ENCODE measurements at places on chromosomes 6 and 20.

GRCh38 chr6:98516866-98517265, 317.5 kb upstream of the POU3F2 start:
- DNase-seq = no peak

- DNase-seq = no peak
Observed at GRCh38 chr6:123017104-123017682, 21.2 kb downstream of the CLVS2 start.

DNA sequence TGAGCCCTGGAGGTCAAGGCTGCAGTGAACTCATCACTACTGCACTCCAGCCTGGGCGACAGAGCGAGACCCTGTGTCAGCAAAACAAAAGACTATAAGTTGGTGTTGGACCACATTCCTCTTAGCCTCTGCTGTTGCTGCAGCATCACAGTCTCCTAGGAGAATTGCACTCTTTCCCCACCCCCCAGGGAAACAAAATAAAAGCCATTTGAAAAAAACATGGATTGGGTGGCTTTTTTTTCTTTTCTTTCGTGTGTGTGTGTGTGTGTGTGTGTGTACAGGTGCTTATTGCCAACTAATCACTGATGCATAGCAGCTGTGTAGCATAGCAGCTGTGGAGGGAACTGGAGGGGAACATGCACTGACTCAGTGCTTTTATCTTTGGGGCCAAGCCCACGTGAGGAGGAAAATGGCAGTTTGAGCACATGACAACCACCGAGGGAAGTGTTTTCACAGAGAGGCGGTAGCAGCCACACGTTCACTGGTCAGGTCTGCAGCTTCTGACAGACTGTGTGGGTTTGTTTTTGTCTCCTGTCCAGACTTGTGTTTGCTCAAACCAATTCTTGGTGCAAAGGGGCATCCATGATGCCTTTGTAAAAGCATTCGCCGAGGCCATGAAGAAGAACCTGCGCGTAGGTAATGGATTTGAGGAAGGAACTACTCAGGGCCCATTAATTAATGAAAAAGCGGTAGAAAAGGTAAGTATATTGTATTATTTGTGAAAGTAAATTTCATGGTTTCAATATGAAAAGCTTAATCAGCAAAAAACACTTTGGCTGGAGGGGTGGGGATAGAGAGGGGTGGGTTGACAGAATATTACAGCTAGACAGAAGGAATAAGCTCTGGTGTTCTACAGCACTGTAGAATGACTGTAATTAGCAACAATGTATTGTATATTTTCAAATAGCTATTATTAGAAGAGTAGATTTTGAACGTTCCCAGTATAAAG, 27.7 kb downstream of the ALDH5A1 start:
- no peak for DNase-seq

DNA sequence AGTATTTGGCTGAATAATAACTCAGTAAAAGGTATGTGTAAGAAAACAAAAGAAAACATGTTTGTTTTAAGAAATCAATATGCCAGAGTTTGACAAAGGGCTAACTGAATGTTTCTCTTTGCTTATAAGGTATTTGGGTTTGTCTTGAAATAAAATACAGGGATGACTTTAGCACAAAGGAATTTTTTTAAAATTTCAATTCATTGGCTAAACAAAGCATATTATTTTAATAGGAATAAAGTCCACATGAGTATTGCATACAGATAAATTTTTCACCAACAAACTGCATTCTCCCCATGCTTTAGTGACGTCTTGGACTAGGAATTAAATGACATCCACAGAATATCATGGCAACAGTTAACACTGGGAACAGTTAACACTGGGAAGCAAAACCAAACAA, 480.0 kb upstream of the JAG1 start:
- no peak for DNase-seq

DNA sequence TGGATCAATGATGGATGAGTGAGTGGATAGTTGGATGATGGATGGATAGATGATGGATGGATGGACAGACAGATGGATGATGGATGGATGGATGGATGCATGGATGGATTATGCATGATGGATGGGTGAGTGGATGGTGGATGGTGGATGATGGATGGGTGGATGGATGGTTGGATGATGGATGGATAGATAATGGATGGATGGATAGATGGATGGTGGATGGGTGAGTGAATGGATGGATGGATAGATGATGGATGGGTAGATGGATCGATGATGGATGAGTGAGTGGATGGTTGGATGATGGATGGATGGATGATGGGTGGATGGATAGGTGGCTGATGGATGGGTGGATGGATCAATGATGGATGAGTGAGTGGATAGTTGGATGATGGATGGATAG, 176.0 kb downstream of the TAF4 start:
- DNase-seq = no peak

DNA sequence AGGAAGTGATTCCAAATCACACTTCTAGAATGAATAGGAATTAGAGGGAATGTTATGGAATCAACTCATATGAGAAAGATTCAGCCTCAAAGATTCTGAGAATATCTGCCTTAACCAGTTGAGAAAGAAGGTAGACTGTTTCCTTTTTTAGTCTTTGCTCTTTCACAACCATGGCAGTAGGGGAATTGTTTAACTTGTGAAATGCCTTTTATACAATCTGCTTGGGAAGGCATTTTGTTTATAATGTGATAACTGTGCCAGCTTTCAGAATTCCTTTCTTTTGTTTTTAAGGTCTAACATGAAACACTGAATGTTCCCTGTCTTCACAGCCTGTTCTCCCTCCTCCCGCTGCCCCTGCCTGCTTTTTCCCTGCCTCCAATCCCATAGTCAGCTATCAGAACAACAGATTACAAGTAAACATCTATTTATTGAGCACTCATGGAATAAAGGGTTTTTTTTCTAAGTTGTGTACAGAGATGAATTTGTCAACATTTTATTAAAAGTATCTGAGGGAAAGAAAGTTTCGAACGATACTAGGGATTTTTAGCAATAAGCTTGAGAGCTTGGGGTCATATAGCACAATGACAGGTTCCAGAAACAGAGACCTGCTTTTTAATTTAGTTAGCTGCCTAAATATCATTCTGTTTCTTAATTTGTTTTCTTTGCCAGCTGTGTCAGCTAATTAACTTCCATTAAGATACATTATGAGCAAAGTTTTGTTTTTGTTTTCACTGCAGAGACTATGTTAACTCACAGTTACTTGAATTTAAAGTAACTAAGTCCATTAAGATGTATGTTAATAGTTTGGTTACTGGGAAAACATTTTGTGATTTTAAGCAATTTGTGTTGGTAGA, 28.3 kb upstream of the FBXO30 start:
- no peak for DNase-seq

DNA sequence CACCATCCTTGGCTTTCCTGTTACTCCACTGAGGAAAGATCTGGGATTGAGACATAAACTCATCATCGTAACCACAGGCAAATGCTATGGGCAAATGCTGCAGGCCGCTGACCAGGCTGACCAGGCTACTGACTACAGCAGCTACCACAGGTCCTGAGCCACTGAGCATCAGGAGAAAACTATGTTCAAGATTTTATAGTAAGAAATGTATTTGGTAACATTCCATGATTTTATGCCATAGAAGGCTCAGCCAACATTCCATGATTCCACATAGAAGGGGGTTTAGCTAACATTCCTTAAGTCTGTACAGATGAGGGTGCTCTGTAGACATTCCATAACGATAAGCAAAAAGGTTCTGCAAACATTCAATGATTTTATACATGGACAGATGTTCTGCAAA, 16.1 kb upstream of the B4GALT5 start:
- DNase-seq = no peak

GRCh38 chr6:157172231-157172701, 151.1 kb downstream of the TMEM242 start:
- no peak for DNase-seq

- peak; percentile 44 for DNase-seq
Observed at GRCh38 chr6:107264357-107264840, 149.1 kb upstream of the BEND3 start.

DNA sequence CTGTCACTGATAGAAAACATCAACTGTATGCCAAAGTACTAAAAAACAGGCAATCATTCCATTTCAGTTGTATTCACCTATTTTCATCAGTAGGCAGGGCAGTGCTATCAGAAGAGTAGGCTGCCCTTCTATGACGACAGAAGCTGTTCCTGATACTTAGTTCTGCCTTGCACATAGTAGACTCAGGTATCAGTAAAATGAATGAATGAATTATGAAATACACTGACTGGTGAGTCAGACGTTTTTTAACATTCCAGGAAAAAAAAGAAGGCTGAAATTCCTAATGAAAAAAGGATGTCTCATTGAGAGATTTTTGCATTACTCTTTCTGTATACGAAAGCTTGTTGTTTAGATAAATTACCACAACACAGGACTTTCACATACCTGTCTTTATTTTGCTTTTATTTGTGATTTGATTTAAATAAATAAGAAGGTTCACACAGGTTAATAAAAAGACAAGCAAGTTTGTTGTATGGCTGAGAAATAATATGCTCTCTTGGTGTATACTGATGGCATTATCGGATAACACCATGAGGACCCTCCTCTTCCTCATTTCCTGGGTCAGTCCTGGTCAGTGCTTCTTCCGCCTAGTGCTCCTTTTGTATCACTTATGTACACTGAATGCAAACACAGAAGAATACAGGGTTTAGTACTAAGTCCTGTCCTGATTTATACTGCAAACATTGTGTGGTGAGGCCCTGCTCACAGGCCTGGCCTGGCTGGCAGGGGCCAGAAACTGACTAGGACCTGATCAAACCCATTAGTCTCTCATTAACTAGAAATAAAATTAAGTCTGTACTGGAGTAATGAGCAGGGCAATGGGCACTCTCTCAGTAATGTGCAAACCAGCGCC, 39.4 kb upstream of the SPDEF start:
- no peak for DNase-seq

GRCh38 chr6:116152620-116153019, 26.7 kb upstream of the COL10A1 start:
- no peak for DNase-seq

DNA sequence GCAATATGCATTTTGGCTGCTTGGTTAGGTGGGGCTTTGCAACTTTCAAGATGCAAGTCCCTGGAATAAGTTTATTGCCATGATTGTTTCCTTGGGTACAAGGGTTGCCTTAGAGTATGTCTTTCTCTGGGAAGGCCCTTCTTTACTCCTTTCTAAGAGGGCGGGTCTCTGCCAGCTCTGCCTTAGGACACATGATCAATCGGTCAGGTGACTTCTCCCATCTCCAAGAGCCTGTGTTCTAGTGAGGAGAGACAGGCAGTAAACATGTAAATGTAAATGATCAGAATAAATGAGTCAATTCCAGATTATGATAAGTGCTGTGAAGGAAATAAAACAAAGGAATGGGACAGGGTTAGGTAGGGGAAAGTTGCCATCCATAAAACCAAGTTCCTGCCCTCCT, 43.2 kb upstream of the BCAS1 start:
- DNase-seq = no peak

DNA sequence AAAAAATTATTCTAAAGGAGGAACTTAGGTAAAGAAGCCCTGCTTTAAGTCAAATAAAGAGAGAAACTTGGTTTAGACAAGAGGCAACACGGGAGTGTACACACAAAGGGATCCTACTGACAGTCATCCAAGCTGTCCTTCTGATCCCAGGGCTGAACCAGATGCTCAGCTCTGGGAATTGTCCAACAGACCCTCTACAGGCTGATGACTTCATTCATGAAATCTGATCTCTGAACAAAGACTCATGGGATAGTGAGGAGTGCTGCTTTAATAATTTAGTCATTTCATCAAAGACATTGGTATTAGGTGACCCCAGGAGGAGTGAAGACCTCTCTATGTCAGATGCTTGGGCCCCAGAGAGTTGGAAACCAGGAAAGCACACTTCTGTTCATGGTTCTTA, 65.6 kb upstream of the ARMH2 start:
- DNase-seq = no peak

DNA sequence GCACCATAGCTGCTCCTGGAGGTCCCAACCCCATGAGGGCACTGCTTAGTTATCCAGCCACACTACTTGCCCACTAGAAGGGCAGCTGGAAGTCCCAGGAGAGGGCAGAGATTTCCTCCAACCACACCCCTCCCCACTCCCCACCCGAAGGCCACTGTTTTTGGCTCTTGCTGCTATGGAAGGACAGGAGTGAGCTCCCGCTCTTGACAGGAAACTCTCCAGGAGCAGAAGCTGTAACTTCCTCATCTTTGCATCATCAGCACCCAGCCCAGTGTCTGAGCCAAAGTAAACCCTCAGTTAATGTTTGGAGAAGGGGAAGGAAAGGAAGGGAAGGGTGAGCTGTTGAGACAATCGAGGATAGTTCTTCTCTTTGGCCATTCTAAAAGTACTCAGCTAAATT, 120.7 kb downstream of the MTFR2 start:
- DNase-seq = no peak

DNA sequence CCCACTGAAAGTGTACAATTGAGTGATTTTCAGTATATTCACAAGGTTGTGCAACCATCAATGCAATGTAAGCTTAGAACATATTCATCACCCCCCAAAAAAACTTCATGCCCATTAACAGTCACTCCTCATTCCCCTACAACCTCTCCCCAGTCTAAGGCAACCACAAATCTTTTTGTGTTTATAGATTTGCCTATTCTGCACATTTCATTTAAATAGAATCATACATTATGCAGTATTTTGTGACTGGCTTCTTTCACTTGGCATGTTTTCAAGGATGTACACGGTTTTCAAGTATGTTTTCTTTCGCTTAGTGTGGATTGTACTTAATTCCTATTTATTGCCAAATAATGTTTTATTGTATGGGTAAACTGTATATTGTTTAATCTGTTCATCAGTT, 329.3 kb upstream of the RNF24 start:
- DNase-seq = no peak

DNA sequence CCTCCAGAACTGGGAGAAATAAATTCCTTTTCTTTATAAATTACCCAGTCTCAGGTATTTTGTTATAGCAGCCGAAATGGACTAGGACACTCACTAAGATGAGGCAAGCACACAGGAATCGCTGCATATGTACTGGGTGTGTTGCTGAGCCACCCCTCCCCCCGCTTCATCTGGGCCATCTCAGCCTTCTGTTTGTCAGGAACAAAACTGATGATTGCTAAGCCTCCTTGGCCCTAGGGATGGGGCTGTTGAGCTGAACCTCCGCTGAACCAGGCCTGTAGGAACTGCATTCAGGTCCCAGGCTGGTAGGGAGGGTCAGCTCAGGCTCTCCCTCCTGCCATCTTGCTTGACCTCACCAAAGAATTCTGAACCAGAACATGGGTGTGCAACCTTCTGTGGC, 108.6 kb downstream of the MAP3K7 start:
- DNase-seq = no peak

GRCh38 chr6:3529232-3529631, 72.4 kb upstream of the SLC22A23 start:
- no peak for DNase-seq
